Mesendoderm (in vitro differentiated cells): ENCODE measurements at places on chromosomes 7 and 10.
A peak's percentile ranks its signal among the peaks of the same experiment; 100 is the strongest.

- DNase-seq = no peak
Observed at GRCh38 chr7:90933984-90934383, 330.2 kb upstream of the FZD1 start.

DNA sequence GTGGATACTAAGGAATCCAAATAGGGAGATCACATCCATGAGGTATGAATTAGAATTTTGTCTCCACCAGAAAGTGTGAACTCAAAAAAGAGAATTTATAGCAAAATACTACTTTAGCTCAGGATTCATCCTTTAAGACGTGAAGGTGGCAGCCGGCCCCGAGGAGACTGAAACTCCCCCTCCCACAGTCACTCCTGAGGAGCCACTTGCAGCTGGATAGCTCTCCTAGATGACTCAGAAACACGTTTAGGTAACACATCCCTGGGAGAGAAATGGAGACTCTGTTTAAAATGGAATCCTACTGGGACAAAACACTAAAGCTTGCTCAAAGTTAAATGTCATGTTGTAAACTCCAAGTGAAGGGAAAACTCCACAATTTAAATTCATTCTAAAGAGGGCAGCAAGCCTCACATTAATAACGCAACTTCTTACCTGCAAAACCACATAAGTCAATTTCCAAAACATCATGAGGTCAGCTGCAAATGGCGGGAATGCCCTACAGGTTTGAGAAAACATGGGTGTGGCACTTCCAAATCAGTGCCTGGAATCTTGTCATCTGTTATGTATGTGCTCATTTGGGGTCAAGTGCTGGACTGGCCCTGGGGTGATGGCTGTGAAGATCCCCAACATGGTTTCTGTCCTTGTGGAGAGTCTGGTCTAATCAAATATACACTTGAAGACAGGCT, 46.2 kb downstream of the ICA1 start:
- peak; percentile 55 for DNase-seq

DNA sequence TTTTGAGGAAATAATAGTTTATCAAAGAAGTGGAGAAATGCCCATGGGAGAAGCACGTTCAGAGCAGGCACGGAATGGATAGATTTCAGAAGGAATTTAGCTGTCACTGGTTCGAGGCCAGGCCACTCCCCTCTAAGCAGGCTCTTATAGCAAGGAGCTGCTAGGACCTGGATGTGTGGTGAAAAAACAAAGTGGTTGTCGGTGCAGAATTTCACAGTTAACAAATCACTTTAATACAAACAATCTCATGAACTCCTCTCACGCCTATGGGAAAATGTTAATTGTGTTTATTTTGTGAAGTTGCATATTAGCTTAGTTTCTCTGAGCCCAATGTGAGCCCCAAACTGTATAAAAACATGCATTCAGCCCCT, 176.3 kb downstream of the PKD1L1 start:
- peak; percentile 30 for DNase-seq

DNA sequence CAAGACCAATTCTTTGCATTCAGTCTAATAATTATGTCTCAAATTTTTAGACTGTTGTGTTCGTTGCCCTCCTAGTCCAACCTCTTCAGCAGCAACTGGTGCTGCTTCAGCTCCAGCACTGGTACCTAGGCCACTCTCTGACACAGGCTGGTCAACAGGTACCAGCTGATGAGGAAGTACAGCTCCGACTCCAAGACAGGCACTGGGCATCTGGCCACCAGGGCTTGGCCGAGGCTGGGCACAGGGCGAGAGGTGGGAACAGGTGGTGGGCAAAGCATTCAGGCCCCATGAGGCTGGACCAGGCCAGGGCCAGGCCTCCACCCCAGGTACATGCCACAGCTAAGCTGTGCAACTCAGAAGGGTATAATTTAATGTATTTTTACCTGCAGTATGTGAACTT, 151.5 kb upstream of the AGR3 start:
- no peak for DNase-seq

GRCh38 chr7:4939971-4940728, 18.8 kb downstream of the MMD2 start:
- no peak for DNase-seq

GRCh38 chr10:113097036-113097435, 147.0 kb downstream of the TCF7L2 start:
- DNase-seq = no peak

GRCh38 chr7:7988706-7989105, 20.1 kb downstream of the GLCCI1 start:
- DNase-seq = no peak

GRCh38 chr7:33744293-33745075, 160.9 kb upstream of the BMPER start:
- DNase-seq = peak; percentile 70

DNA sequence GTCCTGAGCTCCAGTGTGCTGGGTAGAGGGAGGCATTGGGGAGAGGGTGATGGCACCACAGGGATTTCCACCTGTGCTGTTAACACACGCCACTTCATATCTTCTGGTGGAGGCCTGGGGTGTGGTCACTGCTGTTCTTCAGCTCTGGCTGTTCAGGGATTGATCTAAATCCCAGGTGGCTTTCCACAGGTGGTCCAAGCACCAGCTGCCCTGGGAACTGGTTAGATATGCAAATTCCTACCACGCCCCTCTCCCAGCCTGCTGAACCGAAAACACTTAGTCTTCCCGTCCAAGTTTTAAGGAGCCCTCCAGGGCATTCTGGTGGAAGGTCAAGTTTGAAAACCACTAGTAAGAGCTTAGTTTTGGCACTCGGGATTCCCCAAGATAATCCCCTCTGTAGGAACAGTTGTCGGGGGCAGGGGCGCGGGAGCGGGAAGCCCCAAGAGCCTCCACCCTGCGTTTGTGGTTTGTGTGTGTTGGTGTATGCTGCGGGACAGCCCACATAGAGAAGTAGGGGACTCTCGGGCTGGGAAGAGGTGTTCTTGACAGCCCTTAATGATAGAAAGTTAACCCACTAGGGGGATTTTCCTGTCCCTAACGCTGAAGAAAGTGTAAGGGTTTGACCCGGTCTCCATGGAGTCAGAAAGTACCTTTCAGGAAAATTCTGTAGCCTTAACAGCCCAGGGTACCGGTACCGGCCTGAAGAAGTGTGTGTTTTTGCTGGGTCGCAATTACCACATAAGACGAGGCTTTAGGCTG, 5.1 kb downstream of the DEPP1 start:
- peak; percentile 49 for DNase-seq

GRCh38 chr7:3436746-3437145, 135.7 kb downstream of the SDK1 start:
- DNase-seq = no peak

GRCh38 chr7:83161186-83161585, 1.5 kb downstream of the PCLO start:
- peak; percentile 24 for DNase-seq

- DNase-seq = no peak
Observed at GRCh38 chr7:110595694-110596093, 495.2 kb upstream of the LRRN3 start.

DNA sequence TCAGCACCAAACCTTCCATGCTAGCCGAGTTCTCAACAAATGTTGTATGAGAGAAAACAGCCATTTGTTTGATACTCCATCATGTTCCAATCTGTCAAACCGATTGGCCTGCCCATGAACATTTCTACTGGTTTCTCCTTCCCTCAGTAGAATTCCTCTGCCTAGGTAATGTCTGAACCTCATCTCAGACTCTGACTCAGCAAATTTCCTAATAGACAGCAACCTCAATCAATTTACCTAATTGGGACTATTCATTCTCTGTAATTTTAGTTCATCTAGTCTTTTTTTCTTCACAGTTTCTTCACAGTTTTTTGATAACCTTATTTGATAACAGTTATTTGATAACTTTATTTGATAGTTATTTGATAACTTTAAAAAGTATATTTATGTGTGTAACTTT, 585.1 kb downstream of the DNAJB9 start:
- no peak for DNase-seq

- DNase-seq = peak; percentile 26
Observed at GRCh38 chr7:1912593-1913465, 242.8 kb downstream of the ELFN1 start.

- DNase-seq = no peak
Observed at GRCh38 chr10:130354976-130355795, 219.0 kb downstream of the GLRX3 start.

DNA sequence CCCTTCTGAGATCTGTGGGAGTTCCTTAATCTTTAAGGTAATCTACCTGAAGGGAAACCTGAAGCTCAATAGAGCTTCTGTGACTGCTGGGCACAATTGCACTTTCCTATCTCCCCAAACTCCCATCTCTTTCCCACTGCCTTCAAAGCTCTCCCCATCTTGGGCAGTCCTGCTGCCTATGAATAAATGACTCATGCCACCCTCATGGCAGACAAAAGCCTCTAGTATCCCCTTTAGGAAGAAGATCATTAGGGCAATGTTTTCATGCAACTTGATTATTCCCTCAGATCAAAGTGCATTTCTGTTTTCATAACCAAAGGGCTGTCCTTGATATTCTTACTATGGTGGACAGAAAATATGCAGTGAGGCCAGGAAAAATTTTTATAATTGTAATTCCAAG, 704.9 kb upstream of the LRRN3 start:
- DNase-seq = no peak

DNA sequence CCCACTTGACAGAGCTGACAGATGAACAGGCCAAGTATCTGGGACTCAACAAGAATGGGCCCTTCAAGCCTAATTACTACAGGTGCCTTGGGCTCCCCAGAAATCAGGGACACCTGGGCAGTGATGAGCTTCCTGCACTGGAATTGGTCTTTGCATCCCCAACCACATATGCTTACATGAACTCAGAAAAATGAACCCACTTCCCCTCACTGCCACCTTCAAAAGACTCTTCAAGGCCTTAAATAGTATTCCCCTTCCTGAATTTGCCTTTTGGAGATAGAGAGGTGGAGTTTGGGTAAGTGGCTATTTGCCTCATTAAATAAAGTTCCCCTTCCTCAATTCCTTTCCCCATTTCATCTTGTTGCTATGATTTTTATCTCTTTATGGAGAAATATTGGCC, 7.8 kb upstream of the STRIP2 start:
- DNase-seq = no peak
